ENCODE measurements at places on chromosomes 7 and 10. TPM values are rescaled to one million over a fixed set of nuclear protein-coding genes. Genes with fewer than 3 reads are reported as not detected.

The DNAJB12 gene
- 11.4 TPM for total RNA-seq

The NYAP1 gene
- 0.15 TPM for total RNA-seq

The NUDT5 gene
- 134 TPM for total RNA-seq

The GPR15LG gene
- total RNA-seq = not detected

DNA sequence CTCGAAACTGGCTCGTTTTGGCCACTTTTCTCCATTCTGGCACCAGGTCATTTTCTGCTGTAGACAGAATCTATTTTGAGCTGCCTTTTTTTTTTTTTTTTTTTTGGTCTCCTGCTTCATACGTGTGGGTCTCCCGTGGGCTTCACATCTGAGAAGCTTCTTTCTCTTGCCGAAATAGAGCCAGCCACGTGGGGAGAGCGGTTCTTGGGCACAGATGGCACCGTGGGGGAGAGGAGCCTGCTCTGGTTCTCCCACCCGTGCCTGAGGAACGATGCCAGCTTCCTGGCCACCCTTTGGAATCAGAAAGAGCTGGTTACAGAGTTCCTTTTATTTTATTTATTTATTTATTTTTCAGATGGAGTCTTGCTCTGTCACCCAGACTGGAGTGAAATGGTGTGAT, 48.7 kb upstream of the OCM2 start:
- no peak for DNase-seq

GRCh38 chr7:149423449-149424110, 37.3 kb downstream of the ZNF777 start:
- DNase-seq = no peak

GRCh38 chr7:38020121-38020785, 99.8 kb downstream of the EPDR1 start:
- DNase-seq = no peak

- no peak for DNase-seq
Observed at GRCh38 chr7:27971171-27971812, 209.3 kb downstream of the JAZF1 start.

DNA sequence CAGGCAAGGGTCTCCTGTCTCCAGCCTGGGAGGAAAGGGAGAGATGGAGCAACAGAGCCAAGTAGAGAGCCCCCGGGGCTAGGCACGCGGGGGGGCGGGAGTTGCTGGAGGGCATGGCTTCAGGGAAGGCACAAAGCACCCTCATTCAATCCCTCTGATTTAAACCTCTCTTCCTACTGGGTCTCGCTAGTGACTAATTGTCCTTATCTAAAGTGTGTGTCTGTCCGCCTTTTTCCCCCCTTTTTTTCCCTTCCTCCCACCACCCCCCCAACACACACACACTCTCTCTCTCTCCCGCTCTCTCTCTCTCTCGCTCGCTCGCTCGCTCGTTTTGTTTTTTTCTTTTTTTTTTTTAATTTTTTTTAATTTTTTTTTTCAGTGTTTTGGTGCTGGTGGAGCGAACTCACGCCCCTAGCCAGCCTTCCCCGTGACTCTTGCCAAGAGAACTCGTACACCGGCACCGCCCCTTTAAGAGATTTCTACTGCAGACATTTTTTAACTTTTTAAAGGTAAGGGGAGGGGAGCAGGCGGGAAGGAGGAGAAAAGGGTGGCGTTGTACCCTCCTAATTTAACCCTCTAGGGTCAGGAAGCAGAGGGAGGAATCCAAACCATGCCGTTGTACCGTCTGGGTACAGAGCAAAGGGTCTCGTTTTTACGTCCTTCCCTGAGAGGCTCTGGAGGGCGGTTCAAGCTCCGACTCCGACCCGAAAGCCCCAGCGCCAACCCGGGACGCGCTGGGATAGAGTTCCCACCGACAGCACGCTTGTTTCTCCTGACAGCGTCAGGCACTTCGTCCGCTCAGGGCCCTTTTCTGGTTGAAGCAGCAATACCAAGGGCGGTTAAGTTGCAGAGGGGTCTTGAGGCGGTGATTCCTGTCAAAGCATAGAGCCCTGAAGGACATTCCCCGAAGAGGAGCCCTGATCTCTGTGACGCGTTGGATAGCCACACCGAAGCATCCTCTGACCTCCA, at the start of gene HPSE2:
Gene HPSE2, minus strand, starts transcription at position 195 of the 969 bp plus-strand sequence.
- no peak for DNase-seq

Data from HepG2 (cell line).